ENCODE measurements at places on chromosomes 3 and 15. TPM values are rescaled to one million over a fixed set of nuclear protein-coding genes. Genes with fewer than 3 reads are reported as not detected.

Gene GABRB3
- 4.5 TPM for total RNA-seq

Gene GLDN
- total RNA-seq: 10.8 TPM

Gene ISL2
- total RNA-seq: not detected

DNA sequence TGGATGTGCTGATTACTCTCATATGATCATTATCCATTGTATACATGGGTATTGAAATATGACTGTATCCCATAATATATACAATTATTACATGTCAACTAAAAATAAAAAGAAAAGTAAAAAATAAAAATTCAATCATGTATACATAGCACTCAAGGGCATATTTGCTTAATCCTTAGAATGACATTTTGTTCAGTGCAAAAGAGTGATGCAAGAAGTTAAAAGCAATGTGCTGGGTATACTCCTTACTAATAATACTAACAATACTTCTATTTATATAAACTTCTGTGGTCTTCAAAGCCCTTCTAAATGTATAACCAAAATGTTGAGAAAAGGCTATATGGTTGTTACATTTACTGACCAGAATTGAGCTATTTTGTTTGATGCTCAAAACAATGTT, 23.2 kb upstream of the TM4SF1 start:
- no peak for DNase-seq

- no peak for DNase-seq
These were observed 88.2 kb upstream of the PROK2 start for GRCh38 chr3:71873093-71873611.

DNA sequence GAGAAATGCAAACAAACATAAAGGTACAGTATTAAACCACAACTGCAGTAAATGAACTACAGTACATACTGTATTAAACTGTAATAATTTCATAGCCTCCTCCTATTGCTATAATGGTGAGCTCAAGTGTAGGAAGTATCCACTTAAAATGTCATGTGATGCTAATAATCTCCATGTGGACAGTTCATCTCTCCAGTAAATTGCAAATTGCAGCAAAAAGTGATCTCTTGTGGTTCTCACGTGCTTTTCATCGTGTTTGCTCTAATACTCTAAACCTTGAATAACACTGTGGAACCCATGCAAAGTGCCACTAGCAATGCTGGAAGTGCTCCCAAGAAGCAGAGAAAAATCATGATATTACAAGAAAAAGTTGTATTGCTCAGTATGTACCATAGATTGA, 9.2 kb upstream of the FNDC3B start:
- no peak for DNase-seq
